ENCODE measurements at places on chromosomes 13 and 19.
A peak's percentile ranks its signal among the peaks of the same experiment; 100 is the strongest.

GRCh38 chr19:33532859-33533460 is 11.4 kb upstream of the PEPD start:
- no peak for DNase-seq

DNA sequence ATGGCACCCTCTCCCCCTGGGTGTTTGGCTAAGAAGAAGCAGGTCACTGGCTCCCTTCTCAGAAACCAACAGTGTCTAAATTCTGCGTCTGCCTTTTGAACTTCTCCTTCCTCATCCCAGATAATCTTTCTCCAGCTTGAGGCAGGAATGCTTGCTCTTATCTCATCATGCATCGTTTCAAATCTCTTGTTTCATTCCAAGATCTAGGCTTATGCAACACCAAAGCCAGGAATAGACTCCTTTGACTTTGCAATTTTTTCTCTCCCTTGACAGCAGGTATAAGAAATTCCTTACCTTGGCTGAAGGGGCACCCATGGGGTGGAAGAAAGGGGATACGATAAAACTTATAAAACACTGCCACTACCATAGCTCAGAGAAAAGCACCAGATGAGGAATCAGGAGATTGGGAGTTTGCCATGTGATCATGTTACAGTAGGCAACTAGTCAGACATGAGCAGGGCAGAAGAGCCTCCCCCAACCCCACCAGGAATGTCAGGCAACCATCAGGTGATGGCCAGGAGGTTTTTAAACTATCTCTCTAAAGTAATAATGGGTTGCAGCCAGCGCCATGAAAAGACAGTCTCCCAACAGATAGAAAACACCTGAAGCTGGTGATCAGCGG is 498.9 kb downstream of the KLF12 start:
- DNase-seq, result no peak

GRCh38 chr13:18998389-18998788 is 183.2 kb downstream of the TUBA3C start:
- DNase-seq, result no peak

DNA sequence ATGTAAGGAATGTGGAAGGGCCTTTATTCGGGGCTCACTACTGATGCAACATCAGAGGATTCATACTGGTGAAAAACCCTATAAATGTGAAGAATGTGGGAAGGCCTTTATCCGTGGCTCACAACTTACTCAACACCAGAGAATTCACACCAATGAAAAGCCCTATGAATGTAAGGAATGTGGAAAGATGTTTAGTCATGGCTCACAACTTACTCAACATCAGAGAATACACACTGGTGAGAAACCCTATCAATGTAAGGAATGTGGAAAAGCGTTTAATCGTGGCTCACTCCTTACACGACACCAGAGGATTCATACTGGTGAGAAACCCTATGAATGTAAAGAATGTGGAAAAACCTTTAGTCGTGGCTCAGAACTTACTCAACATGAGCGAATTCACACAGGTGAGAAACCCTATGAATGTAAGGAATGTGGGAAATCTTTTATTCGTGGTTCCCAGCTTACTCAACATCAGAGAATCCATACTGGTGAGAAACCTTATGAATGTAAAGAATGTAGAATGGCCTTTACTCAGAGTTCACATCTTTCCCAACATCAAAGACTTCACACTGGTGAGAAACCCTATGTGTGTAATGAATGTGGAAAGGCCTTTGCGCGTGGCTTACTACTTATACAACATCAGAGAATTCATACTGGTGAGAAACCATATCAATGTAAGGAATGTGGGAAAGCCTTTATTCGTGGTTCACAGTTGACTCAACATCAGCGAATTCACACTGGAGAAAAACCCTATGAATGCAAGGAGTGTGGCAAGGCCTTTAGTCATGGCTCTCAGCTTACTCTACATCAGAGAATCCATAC is 44.3 kb downstream of the ZNF585A start:
- no peak for DNase-seq

GRCh38 chr13:96027496-96027895 is 25.7 kb downstream of the UGGT2 start:
- no peak for DNase-seq

- DNase-seq, result no peak
Measured at GRCh38 chr19:38370299-38370698, 4.1 kb upstream of the PSMD8 start.

GRCh38 chr13:93805736-93806135 is 579.1 kb downstream of the GPC6 start:
- no peak for DNase-seq

DNA sequence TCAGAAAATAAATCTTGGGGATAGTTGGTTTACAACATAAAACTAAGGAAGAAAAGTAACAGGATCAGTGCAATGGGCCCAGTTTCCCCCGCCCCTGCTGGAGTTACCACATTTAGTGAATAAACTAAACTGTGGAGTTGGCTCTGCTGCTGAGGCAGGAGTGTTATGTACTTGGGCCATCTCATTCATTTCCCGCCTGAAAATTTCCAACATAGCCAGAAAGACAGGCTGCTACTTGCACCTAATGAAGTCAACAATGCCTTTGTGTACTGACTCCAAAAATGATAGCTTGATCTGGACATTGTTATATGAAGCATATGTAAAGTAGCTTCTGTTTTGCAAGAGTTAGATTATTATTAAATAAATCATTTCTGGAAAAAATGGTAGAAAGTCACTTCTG is 7.9 kb upstream of the RNASEH2B start:
- no peak for DNase-seq

GRCh38 chr13:67193979-67194378 is 36.2 kb downstream of the PCDH9 start:
- no peak for DNase-seq

DNA sequence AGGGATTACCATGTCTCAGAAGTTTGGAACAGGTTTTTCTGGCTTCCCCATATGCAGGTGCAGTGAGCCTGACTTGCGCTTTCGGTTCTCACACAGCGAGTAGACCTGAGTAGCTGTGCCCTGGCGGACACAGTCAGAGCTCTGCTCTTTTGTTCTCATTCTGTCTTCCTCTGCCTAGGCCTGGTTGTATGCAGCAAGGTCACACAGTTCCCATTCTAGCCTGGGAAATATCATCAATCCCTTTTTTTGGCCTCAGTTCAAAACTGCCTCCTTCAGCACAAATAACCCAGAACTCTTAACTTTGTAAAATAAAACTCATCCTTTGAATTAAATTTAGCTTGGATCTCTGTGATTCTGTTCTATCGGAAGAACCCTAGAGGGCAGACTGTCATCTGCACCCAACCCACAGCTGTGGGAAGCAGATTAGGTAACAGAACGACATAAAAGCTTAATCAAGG is 10.2 kb downstream of the OXGR1 start:
- no peak for DNase-seq

DNA sequence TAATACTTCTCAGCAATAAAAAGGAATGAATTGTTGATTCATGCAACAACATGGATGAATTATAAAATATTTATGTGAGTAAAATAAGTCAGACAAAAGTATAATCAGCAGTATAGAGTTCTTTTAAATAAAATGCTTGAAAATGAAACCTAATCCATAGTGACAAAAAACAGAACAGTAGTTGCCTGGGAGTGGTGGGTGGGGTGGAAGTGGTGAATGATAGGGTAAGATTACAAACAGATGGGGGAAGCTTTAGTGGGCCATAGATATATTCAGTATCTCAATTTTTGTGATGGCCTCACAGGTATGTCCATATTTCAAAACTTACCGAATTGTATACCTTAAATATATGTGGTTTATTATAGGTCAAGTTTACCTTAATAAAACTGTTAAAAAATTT is 124.9 kb upstream of the UBL3 start:
- no peak for DNase-seq

- DNase-seq, result no peak
Measured at GRCh38 chr13:73898276-73898675, 235.9 kb downstream of the KLF12 start.

GRCh38 chr19:31639306-31639705 is 290.1 kb upstream of the TSHZ3 start:
- DNase-seq, result no peak

DNA sequence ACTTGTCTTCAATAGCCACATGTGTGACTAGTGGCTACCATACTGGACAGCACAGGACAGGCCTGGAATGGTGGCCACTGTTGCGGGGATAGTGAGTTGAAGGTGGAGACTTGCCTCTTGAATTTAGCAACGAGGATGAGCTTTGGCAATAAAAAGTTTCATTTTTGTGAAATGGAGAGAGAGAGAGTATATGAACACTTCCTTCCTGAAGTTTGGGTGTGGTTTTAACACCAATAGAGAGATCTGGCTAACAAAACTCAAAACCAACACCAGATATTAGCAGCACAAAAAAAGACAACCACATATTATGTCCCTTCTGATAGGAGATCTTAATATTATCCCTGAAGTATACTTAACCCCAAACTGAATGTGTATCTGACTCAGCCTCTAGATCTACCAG is 6.3 kb upstream of the LRFN3 start:
- DNase-seq, result no peak

DNA sequence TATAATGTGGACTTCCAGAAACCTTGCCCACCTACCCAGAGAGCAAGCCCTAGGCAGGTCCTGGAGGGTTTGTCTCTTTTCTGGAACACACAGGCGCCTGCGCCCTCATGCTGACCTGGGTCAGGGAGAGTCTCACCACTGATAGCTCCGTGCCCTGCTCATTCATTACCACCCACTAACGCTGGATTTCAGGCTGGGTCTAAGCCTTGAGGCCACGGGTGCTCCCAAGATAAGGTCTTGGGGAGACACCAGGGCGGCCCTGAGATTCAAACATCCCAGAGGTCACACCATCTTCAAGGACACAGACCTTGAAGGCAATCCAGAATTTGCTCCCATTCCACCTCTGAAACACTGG is 5.1 kb downstream of the S1PR2 start:
- DNase-seq, result no peak

DNA sequence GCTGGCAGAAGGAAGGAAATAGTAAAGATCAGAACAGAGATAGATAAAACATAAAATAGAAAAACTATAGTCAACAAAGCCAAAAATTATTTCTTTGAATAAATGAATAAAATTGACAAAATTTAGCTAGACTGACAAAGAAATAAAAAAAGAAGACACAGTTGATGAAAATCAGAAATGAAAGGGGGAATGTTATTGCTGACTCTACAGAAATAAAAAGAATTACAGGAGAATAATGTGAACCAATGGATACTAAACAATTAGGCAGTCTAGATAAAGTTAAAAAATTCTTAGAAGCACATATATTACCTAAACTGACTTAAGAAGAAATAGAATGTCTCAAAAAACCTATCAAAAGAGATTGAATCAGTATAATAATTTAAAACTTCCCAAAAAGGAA is 933.8 kb downstream of the PCDH9 start:
- DNase-seq, result no peak

DNA sequence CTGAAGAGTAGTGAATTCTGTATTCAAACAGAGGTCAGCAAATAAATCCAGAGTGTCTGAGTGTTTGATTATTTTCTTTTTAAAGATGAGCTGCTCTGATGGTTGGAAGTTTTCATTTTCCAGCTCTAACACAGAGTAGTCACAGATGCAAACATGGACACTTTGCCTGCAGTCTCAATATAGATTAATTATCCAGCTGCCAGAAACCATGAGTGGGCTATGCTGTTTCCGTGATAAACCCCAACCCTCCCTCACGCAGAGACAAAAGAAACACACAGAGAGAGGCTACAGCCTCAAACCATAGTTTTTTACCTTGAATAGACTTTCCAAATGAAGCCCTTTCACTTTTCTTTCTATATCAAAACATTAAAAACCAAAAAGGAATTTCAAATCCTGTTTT is 884.7 kb downstream of the DIAPH3 start:
- no peak for DNase-seq

GRCh38 chr19:33473653-33474305 is 47.8 kb downstream of the PEPD start:
- DNase-seq, result no peak

DNA sequence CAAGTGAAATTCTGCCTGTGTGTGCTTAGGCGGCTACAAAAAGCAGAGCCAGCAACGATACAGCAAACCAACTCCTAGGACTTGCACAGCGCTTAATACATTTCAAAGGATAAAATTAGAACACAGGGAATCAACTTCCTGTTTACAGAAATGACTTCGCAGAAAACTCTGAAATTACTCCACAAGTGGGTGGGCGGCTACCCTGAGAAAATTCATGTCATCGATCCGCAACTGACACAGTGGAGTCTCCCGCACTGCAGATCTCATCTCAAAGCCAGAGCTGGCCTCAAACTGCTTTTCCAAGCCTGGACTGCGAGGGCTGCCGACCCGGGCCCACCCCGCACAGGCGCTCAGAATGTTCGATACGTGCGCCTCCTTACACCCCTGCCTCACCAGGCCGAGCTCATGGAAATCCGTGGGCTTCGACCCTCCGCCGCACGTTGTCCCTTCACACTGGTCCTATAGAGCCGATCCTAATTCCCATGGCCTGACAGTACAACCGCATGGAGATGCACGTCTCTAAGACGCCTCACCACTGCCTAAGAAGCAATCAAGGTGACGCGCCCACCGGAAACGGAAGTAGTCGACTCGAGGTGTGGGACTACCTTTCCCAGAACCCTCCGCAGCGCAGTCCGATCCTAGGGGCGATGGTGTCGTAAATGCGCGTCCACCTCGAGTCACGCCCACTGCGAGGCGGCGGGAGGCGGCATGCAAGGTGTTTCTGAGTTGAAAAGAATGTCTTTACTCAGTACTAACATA is at the start of gene ZNF229:
Gene ZNF229, minus strand, starts transcription at position 557 of the 759 bp plus-strand sequence. CDS start 5,625 bp downstream, outside the sequence.
- peak; percentile 86 for DNase-seq

- no peak for DNase-seq
Measured at GRCh38 chr19:12788042-12788681, 3.1 kb upstream of the JUNB start.

DNA sequence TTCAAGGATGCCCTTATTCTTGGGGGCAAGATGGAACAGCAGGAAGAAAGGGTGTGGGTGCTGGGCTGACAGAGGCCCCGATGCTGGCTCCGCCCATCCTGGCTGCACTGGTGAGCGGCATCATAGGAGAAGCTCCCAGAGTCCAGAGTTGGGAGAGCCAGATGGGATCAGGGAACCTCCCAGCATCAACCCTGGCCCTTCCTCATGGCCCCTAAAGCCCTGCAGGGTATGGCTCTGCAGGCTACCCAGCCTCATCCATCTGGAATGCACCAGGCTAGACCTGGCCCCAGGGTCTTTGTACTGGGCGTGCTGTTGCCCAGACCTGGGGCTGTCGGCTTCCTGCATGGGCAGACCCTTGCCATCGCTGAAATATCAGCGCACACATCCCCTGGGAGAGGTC is 7.9 kb upstream of the ELL start:
- no peak for DNase-seq

- no peak for DNase-seq
Measured at GRCh38 chr19:46181388-46181779, 33.3 kb downstream of the IGFL2 start.

Data from activated CD4-positive, alpha-beta T cell treated with anti-CD3 and anti-CD28 coated beads, Interleukin-2, amount 10 ng/mL, durations not matched to agents 7 days and 5 days (primary cell).